Cerebellum (tissue), 4 donors: ENCODE measurements at places on chromosomes 16 and 17. TPM values are rescaled to one million over a fixed set of nuclear protein-coding genes. Genes with fewer than 3 reads are reported as not detected.
A peak's percentile ranks its signal among the peaks of the same experiment; 100 is the strongest.

DNA sequence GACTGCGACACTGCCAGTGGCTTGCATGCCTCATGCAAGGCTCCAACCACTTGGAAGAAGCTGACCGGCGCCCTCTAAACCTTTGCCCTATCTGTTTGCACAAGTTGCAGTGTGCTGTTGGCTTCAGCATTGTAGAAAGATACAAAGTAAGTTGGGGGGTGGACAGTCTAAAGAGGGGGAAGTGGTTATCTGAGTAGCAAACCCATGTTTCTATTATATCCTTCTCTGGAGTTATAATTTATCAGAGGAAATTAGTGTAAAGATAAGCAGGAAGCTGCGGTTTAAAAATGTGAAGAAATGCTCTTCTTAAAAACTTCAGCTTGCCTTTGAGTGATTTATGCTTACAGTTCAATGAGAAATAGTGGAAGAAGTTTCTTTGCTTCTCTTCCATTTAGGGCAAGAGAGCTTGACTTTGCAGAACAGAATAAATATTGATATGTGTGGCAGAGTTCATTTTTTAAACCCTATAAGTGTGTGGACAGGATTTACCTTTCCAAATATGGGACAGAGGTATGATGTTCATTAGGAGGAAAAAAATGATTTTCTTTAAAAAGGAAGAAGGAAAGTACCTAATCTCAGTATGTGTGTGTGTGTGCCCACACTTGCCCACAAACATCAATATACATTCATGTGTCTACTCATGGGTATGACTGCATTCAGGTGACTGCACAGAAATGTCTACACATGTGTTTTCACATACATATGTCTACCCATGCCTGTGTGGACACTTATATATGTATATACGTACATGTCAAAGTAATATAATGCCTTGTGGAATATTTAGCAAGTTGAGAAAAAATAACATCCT, 8.1 kb downstream of the AMZ2 start:
- DNase-seq: no peak

DNA sequence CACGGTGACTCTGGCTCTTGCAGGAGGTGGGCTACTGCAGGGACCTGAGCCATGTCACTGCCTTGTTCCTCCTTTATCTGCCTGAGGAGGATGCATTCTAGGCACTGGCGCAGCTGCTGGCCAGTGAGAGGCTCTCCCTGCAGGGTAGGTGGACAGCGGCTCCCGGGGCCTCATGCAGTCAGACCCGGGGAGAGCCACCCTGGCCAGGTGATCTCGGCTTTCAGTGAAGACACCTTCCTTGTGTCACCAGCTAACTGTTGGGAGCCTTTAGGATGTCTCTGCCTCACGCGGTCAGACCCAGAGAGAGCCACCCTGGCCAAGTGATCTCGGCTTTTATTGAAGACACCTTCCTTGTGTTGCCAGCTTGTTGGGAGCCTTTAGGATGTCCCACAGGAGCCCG, 31.7 kb upstream of the KSR1 start:
- no peak for DNase-seq

DNA sequence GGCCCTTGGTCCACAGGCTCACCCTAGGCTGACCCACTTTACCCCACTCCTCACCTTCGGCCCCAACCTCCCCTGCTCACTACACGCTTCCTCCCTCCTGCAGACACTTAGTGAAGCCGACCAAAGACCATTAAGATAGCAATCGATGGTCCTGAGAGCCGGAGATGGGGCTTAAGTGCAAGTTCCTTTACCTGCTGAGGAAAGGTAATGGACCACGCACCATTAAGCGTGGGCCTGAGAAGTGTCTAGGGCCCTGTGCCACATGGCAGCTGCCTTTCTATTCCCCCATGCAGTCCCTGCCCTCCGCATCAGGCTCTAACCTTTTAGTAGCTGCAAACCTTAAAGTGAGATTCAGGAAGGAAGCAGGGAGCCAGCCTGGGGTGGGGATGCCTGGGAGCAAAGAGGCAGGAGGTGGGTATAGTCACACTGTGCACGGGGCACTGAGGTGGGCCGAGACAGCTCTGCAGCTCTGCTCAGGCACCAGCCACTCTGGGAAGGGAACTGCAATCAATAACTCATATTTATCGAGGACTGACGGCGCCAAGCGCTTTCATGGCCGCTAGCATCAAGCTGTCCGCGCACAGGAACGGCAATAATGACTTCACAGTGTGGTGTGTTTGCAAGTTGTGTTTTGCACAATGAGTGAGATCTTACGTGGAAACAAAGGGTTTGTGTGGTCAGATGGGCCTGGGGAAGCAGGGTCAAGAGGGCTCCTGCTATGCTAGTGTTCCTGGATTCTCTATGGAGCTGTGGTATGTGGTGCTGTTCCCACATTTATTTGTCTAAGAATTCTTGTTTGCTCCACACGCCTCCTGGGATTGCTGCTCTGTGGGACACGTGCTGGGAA, 84.9 kb upstream of the CDC42EP4 start:
- no peak for DNase-seq

DNA sequence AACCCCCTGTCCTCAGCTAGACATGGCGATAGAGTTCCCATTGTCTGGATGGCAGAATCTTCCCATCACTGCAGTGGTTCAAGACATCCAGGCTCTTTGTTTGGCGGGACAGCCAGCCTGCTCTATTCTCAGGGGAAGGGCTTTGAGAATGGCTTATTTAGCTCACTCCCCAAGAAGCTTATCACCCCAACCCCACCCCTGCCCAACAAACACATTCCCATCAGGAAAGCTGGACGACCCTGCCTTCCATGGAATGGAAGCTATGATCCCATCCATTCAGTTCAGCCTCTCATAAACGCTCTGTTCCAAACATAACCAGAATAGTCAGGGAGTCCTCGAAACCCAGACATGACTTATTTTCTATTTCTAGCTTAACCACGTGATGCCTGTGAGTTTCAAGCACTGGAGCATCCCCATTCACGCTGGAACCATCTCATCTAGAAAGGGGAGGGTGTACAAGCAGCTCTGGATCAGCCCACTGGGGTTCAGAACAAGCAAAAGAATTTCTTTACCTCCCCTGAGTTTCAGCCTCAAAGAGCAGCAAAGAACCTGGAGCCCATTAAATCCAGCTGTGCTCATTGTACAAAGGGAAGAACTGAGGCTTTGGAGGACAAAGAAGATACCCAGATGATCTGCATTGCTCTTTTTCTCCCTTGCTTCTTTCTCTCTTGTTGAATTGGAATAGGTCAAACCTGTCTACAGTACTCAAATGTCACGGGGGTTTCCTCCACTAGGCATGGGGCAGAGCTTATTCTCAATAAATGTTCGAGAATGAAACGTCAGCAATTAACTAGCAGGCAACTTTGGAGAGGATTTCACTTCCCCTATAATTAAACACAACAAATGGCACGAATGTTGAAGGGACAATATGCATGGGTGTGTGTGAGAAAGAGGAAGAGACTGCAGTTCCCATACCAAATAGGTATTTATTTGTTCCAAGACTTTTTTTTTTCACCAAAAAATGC, 93.1 kb downstream of the XYLT1 start:
- DNase-seq: no peak

- DNase-seq: no peak
Measured at GRCh38 chr17:80777274-80777673, 214.4 kb upstream of the CHMP6 start.

GRCh38 chr16:69893106-69893505, 58.0 kb upstream of the CLEC18A start:
- peak; percentile 75 for DNase-seq

GRCh38 chr16:11892761-11893160, 23.0 kb downstream of the GSPT1 start:
- no peak for DNase-seq

DNA sequence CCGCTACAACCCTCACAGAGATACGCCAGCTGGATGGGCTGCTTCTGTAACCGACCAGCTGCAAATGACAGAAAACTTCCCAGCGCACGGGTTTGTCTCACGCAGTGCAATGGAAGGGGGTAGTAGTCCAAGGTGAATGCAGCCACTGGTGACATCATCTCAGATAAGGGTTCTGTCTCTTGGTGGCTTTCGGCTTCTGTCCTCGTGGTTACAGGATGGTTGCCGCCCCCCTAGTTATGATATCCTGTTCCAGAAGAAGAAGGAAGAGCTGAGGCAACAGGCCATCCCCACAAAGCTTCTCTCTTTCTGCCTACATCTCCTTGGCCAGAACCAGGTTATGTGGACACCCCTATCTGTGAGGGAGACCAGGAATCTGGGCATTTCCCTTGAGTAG, 40.3 kb upstream of the BAHCC1 start:
- DNase-seq: no peak

DNA sequence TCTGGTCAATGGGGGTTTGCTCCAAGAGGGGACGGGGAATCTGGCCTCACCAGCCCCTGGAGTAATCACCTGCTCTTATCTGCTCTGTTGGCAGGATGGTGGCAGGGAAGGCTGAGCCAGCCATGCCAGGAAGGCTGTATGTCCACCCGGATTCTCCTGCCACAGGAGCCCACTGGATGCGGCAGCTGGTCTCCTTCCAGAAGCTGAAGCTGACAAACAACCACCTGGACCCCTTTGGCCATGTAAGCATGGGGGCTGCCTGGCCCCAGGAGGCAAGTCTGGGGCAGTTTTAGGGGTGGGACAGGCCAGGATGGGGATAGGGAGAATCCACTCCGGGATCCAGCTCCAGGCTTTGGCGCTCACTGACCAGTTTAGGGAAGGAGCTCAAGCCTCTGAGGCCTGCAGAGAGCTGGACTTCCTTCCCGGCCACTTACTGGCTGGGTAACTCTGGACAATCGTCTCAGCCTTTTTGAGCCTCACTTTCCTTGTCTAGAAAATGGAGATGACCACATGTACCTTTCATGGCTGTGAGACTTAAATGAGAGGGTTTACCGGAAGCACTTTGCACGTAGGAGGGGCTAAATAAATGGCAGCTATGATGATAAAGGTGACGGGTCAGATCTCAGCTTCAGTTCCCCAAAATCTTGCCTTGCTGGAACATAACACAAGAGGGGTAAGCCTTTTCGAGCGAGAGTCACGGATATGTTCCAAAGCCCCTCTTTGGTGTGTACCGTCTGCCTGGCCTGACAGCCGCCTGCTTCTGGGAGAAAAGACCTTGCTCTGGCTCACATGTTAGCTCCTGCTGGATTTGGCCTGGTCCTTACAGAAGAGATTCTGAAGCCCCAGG, 15.4 kb downstream of the TBX4 start:
- peak; percentile 60 for DNase-seq

DNA sequence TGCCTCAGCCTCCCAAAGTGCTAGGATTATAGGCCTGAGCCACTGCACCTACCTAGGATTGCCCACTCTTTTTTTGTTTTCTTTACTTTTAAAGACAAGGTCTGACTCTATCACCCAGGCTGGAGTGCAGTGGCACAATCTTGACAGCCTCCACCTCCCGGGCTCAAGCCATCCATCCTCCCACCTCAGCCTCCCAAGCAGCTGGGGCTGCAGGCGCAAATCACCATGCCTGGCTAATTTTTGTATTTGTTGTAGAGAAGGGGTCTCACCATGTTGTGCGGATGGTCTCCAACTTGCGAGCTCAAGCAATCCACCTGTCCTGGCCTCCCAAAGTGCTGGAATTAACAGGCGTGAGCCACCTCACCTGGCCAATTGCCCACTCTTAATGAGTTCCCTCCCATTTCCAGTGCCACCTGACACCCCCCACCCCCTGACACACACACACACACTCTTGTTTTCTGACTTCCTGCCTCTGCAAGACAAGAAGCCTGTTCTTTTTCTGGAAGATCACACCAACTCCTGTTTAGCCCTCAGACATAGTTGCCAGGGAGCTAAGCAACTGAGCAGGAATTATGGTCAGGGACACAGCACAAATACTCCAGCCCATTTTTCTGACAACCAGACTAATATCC, 2.6 kb downstream of the OVCA2 start:
- DNase-seq: no peak

DNA sequence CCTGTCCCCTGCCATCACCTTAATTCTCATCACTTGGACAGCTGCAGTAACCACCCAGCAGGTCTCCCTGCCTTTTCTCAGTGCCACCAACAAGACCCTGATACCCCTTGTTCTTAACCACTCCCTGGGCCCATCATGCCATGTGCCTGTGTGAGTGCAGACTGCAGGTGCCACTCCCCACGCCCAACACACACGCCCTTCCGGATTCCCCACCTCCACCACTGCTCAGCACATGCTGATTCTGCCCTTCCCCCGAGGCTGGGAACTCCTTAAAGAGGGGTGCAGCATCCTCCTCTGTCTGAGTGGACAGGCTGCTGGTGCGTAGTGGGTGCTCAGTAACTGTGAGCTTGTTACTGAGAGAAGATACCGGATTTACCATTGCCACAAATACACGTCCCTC, 52.4 kb downstream of the PLD6 start:
- no peak for DNase-seq

GRCh38 chr17:42441371-42442195, 17.1 kb upstream of the ATP6V0A1 start:
- DNase-seq: no peak

- DNase-seq: no peak
Measured at GRCh38 chr17:21033350-21033749, 9.5 kb downstream of the USP22 start.

DNA sequence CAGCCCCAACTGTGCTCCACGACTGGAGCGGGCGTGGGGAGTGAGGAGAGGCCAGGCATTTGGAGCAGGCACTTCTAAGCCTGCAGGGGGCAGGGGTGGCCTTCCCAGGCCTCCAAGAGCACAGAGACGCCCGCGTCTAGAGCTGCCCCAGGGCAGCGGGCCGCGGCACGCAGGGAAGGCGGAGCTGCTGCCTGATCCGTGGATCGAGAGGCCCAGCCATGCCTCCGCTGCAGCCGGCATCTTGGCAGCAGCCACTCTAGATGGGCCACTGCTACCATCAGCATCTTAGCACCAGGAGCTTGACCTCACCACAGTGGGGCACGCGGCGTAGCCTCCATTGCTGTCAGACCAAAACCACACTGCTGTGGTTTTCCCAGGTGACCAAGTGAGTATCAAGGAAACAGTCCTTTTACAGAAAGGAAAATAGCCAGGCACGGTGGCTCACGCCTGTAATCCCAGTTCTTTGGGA, 20.4 kb upstream of the WDR45B start:
- peak; percentile 58 for DNase-seq

DNA sequence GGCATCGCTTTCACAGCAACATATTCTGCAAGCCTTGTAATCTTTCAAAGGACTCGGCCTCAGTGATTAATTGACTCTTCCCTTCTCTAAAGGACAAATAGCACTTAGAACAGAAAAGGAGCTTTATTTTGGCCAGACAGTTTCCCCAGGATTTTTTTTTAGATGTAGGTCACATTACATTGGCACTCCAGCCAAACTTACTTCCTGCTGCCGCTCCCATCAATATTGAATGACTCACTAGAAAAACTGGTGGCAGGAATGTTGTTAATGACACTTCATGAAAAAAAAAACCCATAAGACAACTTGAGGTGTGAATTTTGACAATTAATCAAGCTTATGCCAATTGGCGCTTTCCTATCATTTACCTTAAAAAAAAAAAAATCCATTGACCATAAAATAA, 432.6 kb downstream of the TOX3 start:
- DNase-seq: no peak

GRCh38 chr17:66227212-66228045, 1.8 kb downstream of the APOH start:
- DNase-seq: no peak

The CASKIN1 gene
- 19.0 TPM for total RNA-seq

The TLCD3B gene
- 15.6 TPM for total RNA-seq

The CDC42EP4 gene
- 79.6 TPM for total RNA-seq

The OSGIN1 gene
- not detected for total RNA-seq

The HEXD gene
- 17.8 TPM for total RNA-seq

The SLC38A8 gene
- total RNA-seq: 0.45 TPM

The KCNH4 gene
- 0.82 TPM for total RNA-seq

The CCDC144A gene
- 15.0 TPM for total RNA-seq

The PIRT gene
- total RNA-seq: 7.3 TPM

The TSPAN10 gene
- 0.82 TPM for total RNA-seq

The RSAD1 gene
- total RNA-seq: 19.0 TPM
